ENCODE measurements at places on chromosomes 1 and 21.
A peak's percentile ranks its signal among the peaks of the same experiment; 100 is the strongest.

GRCh38 chr1:46611691-46612221 is 4.9 kb downstream of the MOB3C start:
- DNase-seq: peak; percentile 94

DNA sequence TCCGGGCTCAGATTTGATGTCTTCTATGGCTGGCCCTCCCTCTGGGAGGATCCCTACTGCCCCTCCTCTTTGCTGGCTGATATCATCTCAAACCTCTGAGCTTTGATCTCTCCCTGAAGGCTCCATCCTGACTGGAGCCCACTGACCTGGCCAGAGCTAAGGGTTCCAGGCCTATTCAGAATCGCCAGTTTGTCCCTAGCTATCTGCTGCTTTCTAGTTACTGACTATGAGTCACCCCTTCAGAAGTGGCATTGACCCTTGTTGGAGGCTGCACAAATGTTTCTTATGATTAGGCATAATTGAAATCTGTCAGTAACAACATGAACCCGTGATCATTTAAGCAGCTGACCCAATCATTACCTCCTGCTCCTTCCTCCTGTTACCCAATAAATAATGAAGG is 87.1 kb downstream of the ABCA4 start:
- DNase-seq: no peak

DNA sequence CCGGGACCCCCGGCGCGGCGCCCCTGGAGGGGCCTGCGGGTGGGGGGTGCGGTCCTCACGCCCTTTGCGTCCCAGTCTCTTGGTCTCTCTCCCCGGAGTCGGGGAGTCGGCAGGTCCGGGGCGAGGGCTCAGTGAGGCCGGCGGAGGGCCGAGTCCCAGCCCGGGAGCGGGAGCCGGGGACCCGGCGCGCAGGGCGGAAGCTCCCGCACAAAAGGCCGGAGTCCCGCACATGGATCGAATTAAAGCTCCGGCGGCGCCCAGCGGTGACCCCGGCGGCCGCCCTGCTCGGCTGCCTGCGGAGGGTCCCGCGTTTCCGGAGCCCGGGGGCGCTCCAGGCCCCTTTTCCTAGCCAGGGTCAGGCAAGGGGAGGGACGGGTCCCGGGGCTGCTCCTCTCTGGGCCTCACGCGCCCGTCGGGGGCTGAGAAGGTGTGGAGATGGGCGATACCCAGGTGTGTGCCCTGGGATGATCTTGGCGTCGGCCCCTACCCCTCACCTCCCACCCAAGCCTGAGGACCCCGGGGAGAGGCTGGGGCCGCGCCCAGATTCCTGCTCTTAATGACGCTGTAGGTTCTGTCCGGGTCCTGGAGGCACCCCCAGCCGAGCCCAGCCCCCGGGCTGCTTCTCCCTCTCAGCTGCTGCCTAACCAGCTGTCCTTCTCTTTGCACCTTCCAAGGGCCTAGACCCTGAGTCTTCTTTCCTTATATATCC is 512 bp downstream of the FBLIM1 start:
- peak; percentile 36 for DNase-seq

DNA sequence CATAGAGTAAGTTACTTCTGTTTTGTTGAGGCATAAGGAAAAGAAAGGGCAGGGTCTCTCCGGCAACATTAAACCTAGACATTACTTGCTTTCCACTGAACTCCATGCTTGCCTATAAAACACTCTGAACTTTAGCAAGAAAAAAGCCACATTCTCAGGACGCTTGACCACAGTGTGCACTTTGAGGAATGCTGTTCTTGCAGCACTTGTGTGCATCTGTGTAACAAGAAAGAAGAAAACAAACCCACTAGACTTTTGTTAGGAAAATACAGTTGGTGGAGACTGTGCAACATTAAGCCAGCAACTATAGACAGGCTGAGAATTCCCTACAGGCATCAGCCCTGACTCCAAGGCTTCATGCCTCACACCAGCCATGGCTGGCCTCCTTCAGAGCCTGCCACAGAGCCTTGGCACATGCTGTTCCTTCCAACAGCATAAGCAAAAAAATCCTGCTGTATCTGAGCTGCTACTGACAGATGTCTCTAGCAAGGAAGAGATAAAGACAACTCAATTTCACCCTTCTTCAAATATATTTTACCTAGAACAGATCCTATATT is 5.8 kb downstream of the PDZK1 start:
- no peak for DNase-seq

DNA sequence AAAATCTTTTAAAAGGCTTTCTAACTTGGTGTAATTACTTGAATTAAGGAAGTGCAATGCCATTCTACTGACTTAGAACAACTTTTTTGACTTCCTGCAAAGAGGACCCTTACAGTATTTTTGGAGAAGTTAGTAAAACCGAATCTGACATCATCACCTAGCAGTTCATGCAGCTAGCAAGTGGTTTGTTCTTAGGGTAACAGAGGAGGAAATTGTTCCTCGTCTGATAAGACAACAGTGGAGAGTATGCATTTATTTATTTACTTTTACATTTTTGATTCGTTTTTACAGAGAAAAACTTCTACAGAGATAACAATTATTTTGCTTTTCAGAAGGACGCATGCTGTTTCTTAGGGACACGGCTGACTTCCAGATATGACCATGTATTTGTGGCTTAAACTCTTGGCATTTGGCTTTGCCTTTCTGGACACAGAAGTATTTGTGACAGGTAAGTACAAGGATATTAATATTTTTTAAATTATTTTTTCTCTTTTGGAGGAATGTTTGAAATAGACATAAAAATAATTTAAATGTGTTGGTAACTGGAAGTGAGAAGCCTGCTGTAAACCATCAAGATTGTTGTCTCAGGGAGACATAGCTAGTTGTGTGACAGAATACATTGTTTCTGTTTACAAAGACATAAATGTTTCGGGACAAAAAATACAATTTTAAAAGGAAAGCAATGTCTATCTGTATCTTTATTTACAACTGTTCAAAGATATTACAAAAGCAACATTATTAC is at the start of gene PTPRC:
Gene PTPRC, plus strand, starts transcription at position 147 of the 742 bp plus-strand sequence. Its CDS starts 229 bp downstream, at position 376.
- no peak for DNase-seq

GRCh38 chr1:54311506-54311905 is 94.7 kb downstream of the SSBP3 start:
- DNase-seq: no peak

GRCh38 chr21:41864311-41865001 is 14.7 kb downstream of the PRDM15 start:
- no peak for DNase-seq

- no peak for DNase-seq
Measured at GRCh38 chr1:201891451-201892045, 2.9 kb downstream of the SHISA4 start.

DNA sequence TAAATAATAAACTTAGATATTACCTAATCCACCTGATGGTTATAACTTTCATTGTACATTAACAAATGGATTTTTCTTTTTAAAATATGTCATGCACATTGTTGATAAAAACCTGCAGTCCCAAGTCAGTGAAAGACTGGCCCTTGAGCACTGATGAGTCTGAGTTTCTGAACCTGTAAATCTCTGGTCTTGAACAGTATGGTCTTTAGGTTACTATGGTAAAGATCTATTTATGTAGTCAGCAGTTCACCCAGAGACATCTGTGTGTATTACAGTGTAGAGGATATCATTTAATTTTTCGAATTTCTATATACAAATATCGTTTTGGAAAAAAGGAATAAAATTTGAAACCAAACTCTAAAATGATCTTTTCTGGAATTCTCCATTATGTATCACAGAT is 30.4 kb upstream of the SCYL3 start:
- DNase-seq: no peak
